ENCODE measurements at places on chromosomes 6 and 20.

GRCh38 chr6:134447423-134447822, 129.5 kb upstream of the SGK1 start:
- DNase-seq: no peak

DNA sequence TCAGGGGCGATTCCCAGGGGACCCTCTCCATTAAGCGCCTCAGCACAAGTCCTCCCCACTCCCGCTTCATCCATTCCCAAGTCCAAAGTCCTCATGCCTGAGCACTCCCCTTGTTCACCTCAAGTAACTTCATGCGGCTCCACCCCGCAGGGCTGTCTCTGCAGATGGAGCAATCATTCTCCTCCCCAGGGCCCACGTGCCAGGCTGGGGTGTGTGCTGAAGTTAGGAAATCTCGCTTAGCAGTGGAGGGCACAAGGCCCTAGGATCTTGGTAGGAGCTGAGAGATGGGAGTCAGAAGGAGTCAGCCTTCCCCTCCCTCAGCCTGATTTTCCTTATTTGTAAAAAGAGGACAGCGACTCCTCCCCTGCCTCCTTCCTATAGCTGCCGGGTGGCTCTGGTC, 3.5 kb downstream of the TGM3 start:
- DNase-seq: no peak

- DNase-seq: no peak
These were observed 59.2 kb downstream of the PKIB start for GRCh38 chr6:122669418-122669817.

DNA sequence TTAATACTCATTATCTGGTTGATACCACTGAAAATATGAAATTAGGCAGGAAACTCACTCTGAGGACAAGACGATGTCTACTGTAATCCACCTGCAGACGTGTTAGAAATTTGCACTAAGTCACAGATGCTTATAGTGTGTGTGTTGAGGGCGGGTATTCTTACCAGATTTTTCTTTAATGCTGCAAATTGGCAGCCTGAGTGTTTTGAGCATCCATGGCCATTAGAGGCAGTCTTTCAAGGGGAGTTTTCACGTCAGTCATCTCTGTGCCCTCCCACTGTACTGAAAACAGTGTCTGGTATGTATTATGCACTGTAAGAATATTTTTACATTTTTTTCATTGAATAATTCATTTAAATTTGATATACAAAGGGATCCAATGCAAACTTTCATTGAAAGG, 266.5 kb upstream of the QKI start:
- DNase-seq: no peak

DNA sequence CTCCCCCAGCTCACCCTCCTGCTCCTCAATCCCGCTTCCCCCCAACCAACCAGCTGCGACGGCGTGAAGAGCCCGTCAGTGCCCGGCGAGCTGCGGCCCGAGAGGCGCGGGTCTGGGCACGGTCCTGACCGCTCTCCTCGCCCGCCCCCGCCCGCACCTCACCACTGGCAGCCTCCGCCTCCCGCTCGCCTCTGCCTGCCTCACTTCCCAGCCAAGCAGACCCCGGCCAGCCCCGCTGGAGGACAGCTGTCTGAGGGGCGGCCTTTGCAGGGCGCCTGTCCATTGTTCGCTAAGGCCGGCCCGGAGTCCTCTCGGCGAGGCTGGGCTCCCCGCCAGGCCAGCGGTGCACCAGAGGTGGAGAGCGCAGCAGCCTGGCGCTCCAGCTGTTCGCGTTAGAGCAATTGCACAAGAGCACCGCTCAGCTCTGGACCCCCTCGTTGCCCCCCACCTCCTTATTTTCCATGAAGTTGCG, 1.3 kb downstream of the SOBP start:
- no peak for DNase-seq

Data from right renal cortex interstitium (tissue), 3 donors.